ENCODE measurements at places on chromosomes 4 and X.

GRCh38 chrX:15939737-15940136, 85.1 kb upstream of the AP1S2 start:
- DNase-seq = no peak

DNA sequence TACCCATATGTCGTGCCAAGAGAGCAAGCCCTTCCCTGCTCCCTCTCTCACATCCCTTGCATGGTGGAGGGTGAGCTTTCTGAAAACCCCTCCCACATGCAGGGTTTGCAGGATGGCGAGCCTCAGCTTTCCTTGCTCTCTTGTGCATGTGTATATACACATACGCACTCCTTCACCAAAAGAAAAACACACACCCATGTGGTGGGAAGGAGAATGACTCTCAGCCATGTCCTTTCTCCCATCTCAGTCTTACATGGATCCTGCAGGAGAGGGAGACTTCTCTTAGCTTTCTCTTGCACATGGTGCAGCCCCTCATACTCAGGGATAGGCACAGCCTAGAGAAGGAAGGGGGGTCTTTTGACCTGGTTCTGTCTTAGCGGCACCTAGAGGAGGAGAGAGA, 81.1 kb downstream of the CLCN5 start:
- DNase-seq = no peak

- DNase-seq = no peak
Measured at GRCh38 chr4:73252001-73252400, 6.6 kb downstream of the ANKRD17 start.

- DNase-seq = no peak
Measured at GRCh38 chrX:52585892-52586291, 68.8 kb downstream of the SSX7 start.

GRCh38 chr4:171221181-171221580, 592.0 kb upstream of the GALNTL6 start:
- no peak for DNase-seq

- no peak for DNase-seq
Measured at GRCh38 chrX:25079020-25079419, 63.3 kb upstream of the ARX start.

- no peak for DNase-seq
Measured at GRCh38 chrX:47831788-47832187, 4.9 kb upstream of the ZNF81 start.

GRCh38 chr4:175935016-175935661, 123.1 kb upstream of the GPM6A start:
- no peak for DNase-seq

DNA sequence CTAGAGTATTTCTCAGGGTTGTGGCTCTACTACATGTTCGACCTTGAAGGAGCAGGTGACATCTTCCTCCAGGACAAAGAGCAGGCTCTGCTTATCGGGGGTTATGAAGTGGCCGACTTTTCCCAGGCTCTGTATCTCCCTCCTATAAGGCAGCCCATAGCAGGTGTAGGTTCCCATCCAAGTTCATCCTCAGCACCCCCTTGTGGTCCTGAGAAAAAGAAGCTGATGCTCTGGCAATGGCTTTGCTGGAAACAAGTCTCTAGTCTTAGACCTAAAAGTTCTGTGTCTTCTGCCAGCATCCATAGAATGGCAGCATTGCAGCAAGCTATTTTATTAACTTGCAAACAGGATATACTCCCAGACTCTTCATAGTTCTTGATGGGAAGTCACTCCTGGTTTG, 836.6 kb upstream of the PRKX start:
- DNase-seq = no peak

DNA sequence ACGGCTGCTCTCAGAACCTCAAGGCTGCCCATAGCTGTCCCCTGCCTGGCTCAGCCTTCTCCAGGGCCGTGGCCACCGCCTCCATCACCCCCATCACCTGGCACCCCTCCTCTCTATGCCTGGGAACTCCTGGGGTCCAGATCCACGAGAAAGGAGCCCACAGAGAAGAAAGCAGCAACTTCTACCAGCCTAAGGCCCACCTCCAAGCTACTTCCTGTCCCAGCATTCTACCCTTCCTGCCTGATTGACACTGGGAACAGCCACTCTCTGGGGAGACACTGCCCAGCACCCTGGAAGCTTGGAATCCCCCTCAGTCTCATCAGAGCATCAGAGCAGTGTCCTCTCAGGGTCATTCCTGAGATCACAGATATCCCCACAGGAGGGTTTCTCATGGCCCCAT, 36.9 kb upstream of the PROM1 start:
- no peak for DNase-seq

- no peak for DNase-seq
Measured at GRCh38 chr4:69484011-69484410, 11.7 kb downstream of the UGT2B4 start.

- DNase-seq = no peak
Measured at GRCh38 chr4:177246641-177247584, 62.8 kb upstream of the NEIL3 start.

GRCh38 chrX:7948483-7948882, 21.3 kb upstream of the PNPLA4 start:
- no peak for DNase-seq

DNA sequence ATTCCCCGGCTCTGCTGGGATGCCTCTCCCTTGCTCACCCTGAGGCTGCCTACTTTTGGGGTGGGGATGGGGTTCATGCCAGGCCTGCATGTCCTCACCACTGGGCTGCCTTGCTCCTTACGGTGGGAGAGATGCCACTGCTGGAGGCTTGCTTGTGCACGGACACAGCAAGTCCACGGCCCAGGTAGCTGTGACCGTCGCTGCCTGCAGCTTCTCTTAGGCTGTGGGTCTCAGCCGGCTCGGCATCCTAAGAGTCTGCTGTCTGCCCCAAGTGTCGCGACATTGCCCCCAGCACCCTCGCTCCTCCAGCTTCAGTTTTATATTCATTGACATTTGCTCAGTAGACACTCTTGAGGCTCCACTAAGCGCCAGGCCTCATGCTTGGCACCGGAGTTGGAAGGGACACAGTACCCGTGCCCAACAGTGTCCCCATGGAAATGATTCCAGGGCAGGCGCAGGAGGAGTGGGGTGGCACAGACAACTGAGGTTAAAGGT, 58.3 kb downstream of the TBC1D14 start:
- no peak for DNase-seq

DNA sequence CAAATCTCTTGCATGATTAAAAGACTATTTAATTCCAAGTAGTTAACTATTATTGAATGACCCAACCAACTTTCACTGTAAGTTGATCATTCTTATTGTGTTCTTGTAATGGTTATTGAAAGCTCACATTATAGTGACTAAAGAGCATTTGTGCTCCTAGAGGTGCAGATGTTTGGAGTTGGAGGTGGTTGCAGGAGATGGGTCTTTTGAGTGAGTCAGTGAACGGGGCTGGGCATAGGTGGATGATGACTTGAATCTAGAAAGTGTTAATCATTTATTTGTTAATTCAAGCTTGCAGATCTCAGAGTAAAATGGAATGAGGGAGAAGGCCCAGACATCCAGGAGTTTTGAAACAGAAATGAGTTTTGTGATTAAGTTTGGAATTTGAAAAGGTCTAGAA, 13.7 kb downstream of the NWD2 start:
- DNase-seq = no peak

DNA sequence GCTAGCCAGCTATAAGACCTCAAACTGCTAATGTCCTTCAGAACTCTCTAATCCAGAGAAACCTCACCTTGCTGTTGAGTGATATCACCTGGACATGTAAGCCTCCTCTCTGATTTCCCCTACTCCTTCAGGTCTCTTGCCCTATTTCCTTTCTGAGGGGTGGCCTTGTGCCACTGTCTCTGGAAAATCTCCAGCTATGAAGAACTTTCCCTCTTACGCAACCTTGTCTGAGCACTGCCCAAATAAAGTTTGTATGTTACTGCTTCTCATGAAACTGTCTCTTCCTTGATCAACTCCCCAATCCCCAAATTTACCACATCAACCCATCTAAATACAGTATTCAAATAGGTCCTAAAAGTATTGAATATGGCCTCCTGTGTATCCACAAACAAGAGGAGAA, 53.5 kb upstream of the VEGFD start:
- no peak for DNase-seq

DNA sequence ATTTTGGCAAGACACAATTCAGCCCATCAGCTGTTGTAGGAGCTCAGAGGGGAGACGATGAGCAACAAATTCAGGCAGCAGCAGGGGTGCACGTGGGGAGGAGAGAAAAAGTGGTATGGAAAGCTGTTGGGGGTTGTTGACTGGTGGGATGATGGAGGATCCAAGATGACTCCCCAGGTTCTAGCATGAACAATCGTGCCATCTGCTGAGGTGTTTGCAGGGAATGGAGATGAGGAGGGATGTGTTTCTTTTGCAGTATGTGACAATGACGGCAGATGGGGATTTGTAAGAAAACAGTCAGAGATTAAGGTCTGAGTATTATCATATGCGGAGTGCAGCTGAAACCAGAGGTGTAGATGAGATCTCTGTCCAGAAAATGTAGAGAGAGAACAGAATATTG, 63.3 kb downstream of the SEL1L3 start:
- DNase-seq = no peak

GRCh38 chr4:163474027-163474426, 473 bp upstream of the TKTL2 start:
- DNase-seq = no peak

- DNase-seq = no peak
Measured at GRCh38 chrX:14508025-14508690, 21.2 kb upstream of the GLRA2 start.

DNA sequence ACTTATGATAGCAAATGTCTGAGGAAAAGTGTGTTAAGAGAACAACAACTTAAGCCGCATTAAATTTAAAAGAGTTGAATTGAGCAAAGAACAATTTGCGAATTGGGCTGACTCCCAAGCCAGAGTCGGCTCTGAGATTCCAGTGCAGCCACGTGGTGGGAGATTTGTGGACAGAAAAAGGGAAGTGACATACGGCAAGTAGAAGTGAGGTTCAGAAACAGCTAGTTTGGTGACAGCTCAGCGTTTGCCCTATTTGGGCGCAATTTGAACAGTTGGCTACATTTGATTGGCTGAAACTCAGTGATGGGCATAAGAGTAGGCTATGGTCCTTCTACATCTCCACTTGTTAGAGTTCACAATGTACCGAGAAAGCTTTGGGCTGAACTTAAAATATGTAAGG, 124.0 kb downstream of the PRKX start:
- DNase-seq = no peak

DNA sequence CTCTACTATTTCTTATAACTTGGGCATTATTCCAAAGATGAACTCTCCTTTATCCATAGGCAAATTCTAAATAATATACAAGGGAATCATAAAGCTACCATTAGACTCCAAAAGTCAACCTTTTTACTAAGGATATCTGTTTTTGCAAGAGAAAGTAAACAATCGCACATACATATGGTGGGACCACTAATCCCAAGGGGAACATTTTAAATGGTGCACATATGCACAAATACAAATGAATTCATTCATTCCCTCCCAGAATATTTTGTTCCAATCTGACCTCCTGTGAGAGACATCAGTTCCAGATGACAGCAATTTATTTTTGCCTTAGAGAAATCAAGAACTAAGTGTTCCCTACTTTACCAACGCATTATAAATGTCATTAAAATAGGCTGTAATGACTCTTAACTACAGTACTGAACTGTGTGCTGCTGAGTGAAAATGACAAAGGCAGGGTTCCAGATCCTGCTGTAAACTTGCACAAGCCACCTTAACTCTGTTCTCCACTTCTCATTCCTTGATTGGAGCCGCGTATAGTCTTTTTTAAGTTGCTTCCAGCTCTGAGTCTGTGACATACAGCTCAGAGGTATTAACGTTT, 2.0 kb downstream of the DHX15 start:
- no peak for DNase-seq

DNA sequence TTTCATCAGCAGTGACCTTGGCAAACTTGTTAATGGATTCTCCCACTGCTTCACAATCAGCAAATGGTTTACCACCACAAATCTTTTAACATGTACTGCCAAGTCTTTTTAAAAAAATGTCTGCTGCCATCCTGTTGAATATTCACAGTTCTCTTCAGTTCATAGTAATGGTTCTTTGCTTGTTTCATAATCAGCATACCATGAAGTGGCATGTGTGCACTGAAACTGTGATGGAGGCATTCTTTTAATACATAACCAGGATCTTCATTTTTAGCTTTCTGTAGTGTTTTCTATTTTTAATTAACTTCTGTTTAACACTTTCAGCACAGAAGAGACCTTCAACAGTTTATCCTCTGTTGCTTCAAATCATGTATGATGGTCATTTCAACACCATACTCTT, 230.1 kb upstream of the ARSJ start:
- DNase-seq = no peak
